ENCODE measurements at places on chromosomes 7 and 10. TPM values are rescaled to one million over a fixed set of nuclear protein-coding genes. Genes with fewer than 3 reads are reported as not detected.

MKI67 gene
- 10.4 TPM for polyA plus RNA-seq

GIMAP5 gene
- polyA plus RNA-seq, result not detected

CPN1 gene
- polyA plus RNA-seq, result not detected

GIMAP8 gene
- 0.26 TPM for polyA plus RNA-seq
